Activated naive CD8-positive, alpha-beta T cell treated with anti-CD3 and anti-CD28 coated beads, Interleukin-2, amount 10 ng/mL, durations not matched to agents 7 days and 5 days (primary cell): ENCODE measurements at places on chromosomes 5 and 9. TPM values are rescaled to one million over a fixed set of nuclear protein-coding genes. Genes with fewer than 3 reads are reported as not detected.

COL5A1 gene
- total RNA-seq, result 0.71 TPM

SCGB3A2 gene
- not detected for total RNA-seq

NRG2 gene
- not detected for total RNA-seq

NR5A1 gene
- total RNA-seq, result not detected

CPLANE1 gene
- total RNA-seq, result 7.0 TPM

ERCC8 gene
- total RNA-seq, result 8.8 TPM

SPATA31A6 gene
- not detected for total RNA-seq

TTC39B gene
- 33.6 TPM for total RNA-seq

HTR1A gene
- total RNA-seq, result not detected

MPDZ gene
- not detected for total RNA-seq

FOXD4L5 gene
- 0.19 TPM for total RNA-seq

ABO gene
- not detected for total RNA-seq

RNF44 gene
- 162 TPM for total RNA-seq

SPAAR gene
- not detected for total RNA-seq

UGT3A2 gene
- total RNA-seq, result not detected

LHX6 gene
- total RNA-seq, result not detected

ARSB gene
- total RNA-seq, result 7.4 TPM

CCDC171 gene
- total RNA-seq, result 2.7 TPM

ADAMTSL2 gene
- total RNA-seq, result 0.20 TPM

DYNC2I2 gene
- total RNA-seq, result 40.4 TPM

STKLD1 gene
- 0.91 TPM for total RNA-seq

CARTPT gene
- not detected for total RNA-seq

RASEF gene
- not detected for total RNA-seq

GABRG2 gene
- not detected for total RNA-seq

ZNF366 gene
- total RNA-seq, result 0.40 TPM

CDH9 gene
- not detected for total RNA-seq

CNTNAP3 gene
- not detected for total RNA-seq
